ENCODE measurements at places on chromosomes 12 and 14.

DNA sequence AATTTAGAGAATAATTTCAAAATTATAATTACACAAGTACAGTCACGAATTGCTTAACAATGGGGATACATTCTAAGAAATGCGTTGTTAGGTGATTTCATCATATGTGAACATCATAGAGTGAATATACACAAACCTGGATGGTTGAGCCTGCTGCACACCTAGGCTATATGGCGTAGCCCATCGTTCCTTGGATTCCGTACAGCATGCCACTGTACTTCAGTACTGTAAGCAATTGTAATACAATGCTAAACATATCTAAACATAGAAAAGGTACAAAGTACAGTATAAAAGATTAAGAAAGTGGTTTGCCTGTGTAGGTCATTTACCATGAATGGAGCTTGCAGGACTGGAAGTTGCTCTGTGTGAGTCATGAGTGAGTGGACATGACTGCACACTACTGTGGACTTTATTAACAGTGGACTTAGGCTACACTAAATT is 286.2 kb downstream of the CACNA1C start:
- no peak for DNase-seq

GRCh38 chr12:107322063-107322462 is 228.7 kb upstream of the CRY1 start:
- DNase-seq = peak; percentile 70

- DNase-seq = peak; percentile 46
Measured at GRCh38 chr12:108950991-108951739, 69.7 kb downstream of the SVOP start.

DNA sequence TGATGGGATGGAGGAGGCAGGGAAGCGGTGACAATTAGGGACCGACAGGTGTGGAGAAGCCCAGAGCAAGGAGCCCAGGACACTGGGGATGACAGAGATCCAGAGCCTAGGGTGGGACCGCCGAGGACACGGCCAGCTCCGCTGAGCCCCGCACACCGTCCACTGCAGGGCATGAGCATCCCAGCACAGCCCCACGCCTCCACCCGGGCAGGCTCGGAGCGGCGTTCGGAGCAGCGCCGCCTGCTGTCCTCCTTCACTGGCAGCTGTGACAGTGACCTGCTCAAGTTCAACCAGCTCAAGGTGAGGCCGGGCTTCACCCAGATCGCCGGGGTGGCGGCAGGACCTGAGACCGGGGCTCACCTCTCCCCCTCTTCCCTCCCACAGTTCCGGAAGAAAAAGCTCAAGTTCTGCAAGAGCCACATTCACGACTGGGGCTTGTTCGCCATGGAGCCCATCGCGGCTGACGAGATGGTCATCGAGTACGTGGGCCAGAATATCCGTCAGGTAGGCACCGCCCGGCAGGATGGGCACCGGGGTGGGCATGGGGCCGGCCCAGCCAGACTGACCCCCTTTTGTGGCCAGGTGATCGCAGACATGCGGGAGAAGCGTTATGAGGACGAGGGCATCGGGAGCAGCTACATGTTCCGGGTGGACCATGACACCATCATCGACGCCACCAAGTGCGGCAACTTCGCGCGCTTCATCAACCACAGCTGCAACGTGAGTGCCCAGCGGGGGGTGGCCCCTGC is 23.7 kb downstream of the SETD1B start:
- no peak for DNase-seq

- DNase-seq = no peak
Measured at GRCh38 chr14:69493038-69493437, 8.5 kb downstream of the PLEKHD1 start.

GRCh38 chr12:118536306-118536906 is 160.1 kb downstream of the SUDS3 start:
- DNase-seq = no peak

GRCh38 chr14:82224610-82225009 is 691.0 kb upstream of the SEL1L start:
- no peak for DNase-seq

GRCh38 chr14:104758981-104759969 is 6.3 kb downstream of the SIVA1 start:
- DNase-seq = no peak
